ENCODE measurements at places on chromosomes 12 and 14.

GRCh38 chr14:102197317-102197853 is 57.7 kb downstream of the WDR20 start:
- no peak for DNase-seq

DNA sequence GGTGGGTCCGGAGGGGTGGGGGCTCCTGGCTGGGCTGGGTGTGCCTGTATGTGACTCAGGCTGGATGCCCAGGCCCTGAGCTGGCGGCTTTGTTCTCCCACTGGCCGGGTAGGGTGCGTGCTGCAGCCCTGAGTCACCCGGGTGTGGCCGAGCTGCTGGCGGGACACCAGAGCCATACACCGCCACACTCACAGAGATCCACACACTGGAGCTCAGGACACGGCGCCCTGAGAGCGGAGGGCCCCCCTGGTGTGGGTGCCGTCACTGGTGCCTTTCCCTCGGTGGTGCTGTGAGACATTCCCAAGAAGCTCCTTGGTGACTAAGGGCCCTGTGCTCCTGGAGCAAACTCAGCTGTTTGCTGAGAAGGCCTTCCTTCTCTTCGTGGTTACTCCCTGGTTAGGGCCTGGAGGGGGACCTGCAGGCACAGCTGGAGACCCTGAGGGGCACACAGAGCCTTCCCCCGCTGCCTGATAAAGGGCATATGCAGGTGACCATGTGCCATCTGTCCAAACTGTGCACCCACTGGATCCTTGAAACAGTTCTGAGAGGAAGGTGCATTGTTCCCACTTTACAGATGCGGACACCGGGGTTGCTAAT is 44.3 kb downstream of the KRT80 start:
- DNase-seq, result no peak

DNA sequence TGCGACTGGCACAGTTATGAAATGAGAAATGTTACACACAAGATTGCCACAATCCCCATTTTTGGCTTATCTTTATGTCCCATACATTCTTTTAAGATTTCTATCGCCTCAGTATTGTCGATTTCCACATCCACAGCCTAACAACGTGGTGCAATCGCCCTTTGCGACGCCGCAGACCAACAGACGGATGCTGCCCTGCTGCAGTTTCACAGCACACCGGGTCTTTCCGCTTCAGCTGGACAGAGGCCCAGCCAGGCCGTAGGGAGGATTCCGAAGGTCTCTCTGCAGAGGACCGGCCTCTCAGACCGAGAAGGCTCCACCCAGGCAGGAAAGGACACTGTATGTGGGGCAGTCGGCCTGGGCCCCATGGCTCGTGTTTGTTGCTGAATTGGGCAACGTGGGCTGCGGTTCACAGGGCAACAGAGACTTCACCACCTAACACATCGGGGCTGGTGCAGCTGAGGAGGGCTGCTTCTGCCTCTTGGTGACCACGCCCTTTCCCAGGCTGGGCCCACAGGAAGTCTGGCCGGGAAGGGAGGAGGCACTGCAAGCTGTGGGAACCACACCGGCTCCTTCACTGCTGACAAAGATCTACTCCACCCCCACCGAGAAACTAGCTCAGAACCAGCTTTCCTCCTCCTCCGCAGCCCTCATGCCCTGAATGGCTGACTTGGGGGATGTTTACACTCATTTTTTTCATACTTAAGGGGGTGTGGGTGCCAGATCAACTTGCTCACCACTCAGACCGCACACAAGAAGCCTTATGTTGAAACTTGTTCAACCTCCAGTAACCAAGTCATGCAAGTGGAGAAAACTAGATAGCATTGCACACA is 32.9 kb upstream of the MDM1 start:
- DNase-seq, result peak; percentile 41

GRCh38 chr12:100213016-100213891 is 12.6 kb downstream of the ACTR6 start:
- no peak for DNase-seq

- no peak for DNase-seq
These were observed 66.5 kb downstream of the BHLHE41 start for GRCh38 chr12:26058308-26058707.

GRCh38 chr12:69023840-69024239 is 90.9 kb upstream of the CPM start:
- no peak for DNase-seq

DNA sequence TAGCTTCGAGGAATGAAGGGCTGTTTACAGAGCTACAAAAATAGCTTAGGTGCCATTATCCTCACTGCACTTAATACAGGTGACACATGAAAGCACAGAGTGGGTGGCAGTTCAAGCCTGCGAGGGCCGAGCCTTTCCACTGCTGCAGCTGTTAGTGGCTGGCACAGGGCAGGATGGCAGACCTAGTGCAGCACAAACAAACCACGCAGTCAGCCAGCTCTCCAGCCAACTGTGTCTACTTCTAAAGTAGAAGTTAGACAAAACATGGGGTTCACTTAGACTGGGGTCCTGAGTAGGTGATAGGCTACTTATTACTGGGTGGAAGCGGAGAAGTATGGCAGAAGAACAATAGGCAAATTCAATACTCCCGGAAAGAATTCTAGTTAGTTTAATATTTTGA is 95.4 kb downstream of the DUSP16 start:
- no peak for DNase-seq

DNA sequence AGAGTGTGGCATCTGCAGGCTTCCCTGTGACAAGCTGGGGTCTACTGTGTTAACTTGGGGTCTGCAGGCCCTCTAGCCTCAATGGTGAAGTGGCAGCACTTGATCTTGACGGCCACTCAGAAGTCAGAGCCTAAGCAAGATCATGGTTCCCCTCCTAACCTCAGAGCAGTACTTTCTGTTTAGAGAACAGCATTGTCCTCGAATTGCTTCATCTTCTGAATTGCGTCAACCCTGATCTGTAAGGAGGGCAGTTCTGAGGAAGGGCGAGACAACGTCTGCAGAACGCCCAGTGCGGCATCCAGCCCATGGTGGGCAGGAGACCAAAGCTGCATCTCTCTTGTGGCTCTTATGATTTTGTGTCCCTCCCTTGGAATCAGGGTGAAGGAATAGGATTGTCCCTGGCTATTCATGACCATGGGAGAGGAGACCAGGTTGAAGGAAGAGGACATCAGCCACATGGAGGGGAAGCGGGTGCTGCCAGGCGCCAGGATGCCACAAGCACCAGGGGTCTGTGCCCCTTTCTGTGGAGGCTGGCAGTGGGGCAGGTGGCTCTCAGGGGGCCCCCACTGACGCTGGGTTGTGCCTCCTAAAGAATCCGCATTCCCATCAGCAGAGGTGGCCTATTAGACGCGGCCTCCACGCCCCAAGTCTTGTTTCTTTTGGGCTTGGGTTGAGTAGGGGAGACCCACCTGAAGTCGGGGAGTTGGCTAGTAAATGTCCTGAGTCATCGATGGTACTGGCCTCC is 2.2 kb downstream of the SERPINA9 start:
- no peak for DNase-seq

- DNase-seq, result no peak
These were observed 45.5 kb upstream of the C14orf180 start for GRCh38 chr14:104534036-104534435.

DNA sequence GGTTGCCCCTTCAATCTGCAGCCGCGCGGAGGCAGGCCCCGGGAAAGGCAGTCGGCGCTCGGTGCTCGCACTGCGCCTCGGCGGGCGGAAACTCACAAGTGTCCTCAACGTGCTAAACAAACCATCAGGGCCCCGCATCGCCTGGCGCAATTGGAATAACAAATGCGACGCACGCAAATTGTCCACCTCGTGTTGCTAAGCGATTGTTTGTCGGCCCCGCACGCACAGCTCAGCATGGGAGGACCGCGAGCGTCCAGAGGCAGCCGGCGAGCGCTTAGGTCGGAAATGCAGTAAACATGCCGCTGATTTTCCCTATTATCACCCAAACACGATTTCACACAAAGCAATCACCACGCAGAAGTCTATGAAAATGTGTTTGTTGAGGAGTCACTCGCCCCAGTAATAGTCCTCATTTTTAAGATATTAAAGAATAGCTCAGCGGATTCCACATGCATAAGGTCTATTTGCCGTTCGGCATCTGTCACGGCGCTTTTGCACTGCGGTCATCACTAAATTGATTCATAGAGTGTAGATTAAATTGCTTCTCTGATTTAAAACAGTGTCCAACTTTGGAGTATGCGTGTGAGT is 3.2 kb upstream of the GSC start:
- DNase-seq, result no peak

DNA sequence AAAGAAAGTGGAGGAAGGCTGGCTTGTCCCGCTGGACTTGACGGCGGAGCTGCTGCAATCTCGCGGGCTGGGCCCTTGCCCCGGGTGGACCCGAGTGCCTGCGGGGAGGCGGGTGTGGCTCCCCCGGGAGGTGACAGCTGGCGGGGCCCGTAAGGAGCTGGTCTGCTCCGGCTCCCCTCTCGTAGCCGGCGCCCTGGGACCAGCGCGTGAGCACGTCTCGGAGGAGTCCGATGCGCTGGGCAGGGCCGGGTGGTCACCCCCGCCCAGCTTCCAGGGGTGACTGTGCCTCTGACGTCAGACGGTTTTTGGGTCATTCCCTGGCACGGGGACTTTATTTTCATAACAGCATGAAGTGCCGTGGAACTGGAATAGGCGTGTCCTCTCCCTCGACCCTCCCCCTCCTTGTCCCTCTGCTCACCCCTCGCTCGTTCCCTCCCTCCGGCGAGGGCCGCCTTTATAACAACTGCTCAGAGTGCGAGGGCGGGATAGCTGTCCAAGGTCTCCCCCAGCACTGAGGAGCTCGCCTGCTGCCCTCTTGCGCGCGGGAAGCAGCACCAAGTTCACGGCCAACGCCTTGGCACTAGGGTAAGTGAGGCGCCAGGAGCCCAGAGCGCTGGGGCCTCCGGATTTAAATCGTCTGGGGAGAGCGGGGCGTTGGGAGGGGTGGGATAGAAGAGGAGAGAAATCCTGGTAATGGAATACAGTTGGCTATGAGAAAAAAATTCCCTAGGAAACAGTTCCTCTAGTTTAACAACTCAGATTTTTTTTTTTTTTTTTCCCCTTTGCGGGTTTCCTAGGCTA is at the start of gene GPRC5A:
Gene GPRC5A, plus strand, starts transcription at position 483 of the 801 bp plus-strand sequence. CDS start 16,688 bp downstream, outside the sequence.
- DNase-seq, result no peak

GRCh38 chr12:128823216-128823915 is 392 bp downstream of the SLC15A4 start:
- DNase-seq, result no peak

DNA sequence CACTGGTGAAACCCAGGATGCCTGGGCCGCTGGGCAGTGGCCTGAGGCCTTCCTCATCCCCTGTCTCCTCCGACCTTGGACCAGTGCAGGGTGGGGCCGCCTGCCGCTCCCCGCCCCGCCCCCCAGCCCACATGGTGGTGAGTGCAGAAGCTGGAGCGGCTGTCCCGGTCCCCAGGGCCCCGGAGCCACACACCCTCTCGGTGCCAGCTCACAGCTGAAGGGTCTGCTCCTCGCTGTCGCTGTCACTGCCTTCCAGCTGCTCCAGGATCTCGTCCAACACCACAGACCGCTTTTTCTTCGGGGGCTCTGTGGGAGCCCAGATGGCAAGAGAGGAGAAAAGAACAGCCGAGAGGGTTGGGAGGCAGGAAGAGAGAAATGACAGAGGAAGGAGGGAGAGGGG is 143.1 kb downstream of the RBM19 start:
- no peak for DNase-seq

DNA sequence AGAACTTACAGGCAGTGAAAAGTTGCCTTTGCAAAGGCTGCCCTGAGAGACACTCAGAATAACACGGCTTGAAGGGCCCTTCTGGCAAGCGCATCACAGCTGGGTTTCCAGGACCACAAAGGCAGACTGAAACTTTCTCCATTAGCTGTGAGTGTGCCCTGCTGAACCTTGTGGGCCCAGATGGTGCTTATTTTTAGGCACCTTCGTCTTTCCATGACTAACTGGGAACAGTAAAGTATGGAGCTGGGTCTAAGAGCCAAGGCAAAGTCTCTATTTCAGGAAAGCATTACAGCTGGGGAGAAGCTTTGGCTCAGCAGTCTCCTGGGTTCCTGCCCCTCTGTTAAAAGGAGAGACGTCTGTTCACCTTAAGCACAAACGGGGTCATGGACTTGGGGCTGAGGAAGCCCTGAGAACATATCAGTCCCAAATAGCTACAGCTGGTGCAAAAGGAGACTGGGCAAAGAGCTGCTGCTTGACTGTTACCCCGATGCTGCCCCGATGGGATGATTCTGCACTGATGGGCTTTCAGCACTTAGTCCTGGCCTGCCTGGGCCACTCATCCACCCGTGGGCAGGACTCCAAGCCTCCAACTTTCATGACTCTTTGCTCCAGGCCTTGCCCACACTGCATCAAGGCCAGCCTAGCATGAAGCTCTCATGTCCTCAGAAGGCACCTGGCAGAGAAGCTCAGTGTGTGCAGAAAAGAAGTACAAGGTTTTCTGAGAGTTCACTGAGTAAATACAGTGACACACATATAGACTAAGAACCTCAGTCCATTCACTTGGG is 248.3 kb downstream of the PHLDA1 start:
- no peak for DNase-seq

DNA sequence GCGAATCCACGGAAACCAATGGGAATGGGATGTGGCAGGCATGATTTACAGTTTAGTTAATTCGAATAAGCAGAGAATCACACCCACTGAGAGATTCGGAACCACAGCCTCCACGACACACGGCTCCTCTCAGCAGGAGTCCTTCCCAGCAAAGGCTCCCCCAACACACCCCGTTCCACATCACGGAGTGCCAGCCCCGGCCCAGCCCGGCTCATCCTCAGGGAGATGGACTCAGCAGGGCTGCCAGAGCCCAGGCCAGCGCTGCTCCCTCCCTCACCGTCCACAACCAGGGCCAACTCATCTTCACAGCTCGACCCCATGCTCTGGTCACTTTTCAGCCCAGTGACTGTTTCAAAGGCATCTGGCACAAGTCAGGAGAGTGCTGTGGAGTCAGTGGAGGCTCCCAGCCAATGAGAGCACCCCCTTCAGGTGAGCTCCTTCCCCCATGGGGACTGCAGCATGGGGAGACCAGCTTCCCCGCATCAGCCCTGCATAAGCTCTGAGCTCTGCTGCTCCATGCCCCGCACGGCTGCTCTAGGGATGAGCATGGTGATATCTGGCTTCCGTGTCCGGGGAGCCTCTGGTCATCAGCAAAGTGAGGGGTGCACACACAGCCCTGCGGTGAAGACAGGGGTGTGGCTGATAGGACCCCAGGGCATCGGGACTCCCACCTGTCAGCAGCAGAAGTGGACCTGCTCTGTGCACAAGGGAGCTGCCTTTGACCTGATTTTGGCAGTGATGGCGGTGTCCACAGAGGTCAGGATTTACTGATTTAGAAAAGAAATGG is 238.8 kb upstream of the SFSWAP start:
- DNase-seq, result no peak

- DNase-seq, result no peak
These were observed 88.8 kb downstream of the NAV3 start for GRCh38 chr12:77919450-77919849.

DNA sequence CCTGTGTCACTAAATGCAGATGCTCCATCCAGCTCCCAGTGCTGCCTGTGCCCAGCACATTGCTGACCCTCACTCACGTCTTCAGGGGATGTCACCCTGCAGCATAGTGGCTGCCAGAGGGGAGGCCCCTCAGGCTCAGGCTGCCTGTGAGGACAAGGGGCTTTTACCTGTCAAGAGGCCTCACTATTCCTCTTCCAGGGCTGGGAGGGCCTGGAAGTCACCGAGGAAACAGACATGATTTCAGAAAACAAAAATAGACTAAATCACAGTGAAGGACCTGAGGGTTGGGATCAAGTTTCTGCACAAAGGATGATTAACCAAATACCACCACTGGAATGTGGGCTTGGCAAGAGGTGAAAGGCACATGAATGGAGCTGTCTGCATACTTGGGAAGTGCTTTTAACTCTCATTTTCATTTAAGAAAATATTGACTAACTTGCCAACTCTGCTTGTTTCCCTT is 1202.3 kb downstream of the BCL11B start:
- DNase-seq, result no peak
